Progenitor cell of endocrine pancreas (in vitro differentiated cells): ENCODE measurements at places on chromosomes 1 and 21.

- H3K27me3 ChIP-seq, result no peaks in the 10 kb centered on the region
- H3K4me3 ChIP-seq, result no peak overlapping the region
- no peaks in the 10 kb centered on the region for H3K36me3 ChIP-seq
- H3K4me1 ChIP-seq, result no peaks in the 10 kb centered on the region
- no peak for DNase-seq
Observed at GRCh38 chr1:215375381-215375780, 191.7 kb upstream of the KCTD3 start.

- H3K4me1 ChIP-seq, result peaks cover 20% of the 10 kb centered on the region
- no peaks in the 10 kb centered on the region for H3K27me3 ChIP-seq
- no peaks in the 10 kb centered on the region for H3K36me3 ChIP-seq
- H3K27ac ChIP-seq, result no peak overlapping the region
- peak overlapping the region; percentile 84 for H3K4me3 ChIP-seq
Observed at GRCh38 chr1:205633421-205633976, 1.7 kb upstream of the ELK4 start.

GRCh38 chr1:89098857-89099256, 27.1 kb downstream of the GBP2 start:
- H3K36me3 ChIP-seq, result peaks cover 3% of the 10 kb centered on the region
- H3K4me1 ChIP-seq, result no peaks in the 10 kb centered on the region
- no peak overlapping the region for H3K27ac ChIP-seq
- H3K4me3 ChIP-seq, result no peak overlapping the region
- no peaks in the 10 kb centered on the region for H3K27me3 ChIP-seq
- DNase-seq, result no peak

DNA sequence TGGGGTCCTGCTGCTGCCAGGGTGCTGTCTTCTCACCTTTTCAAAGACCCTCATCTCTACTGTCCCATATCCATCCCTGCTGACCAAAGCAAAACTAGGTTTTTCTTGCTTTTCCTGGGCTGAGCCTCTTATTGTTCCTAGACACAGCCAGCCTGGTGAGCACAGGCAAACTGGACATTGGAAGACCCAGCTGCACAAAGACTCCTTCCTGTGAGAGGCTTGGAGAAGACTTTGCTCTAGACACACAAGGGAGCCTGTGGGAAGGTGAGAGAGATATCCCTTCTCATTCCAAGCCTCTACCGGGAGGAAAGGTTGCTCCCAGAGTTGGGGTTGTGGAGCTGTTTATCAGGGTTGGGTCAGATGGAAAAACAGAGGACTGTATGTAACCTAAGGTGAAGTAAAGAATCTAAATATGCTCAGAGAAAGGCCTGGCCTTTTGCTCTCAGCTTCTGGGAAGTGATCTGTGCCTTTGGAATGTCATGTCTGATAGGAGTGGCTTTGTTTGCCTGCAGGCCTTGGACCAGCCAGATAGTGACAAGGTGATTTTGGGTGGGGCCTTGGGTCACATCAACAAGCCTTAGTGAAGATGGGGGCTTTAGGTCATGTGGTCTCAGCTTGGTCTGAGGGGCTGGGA, 87.6 kb upstream of the RUNX1 start:
- no peak for DNase-seq
- H3K27me3 ChIP-seq, result no peaks in the 10 kb centered on the region
- peaks cover 24% of the 10 kb centered on the region for H3K4me1 ChIP-seq
- H3K27ac ChIP-seq, result peak overlapping the region; percentile 93
- H3K36me3 ChIP-seq, result no peaks in the 10 kb centered on the region

GRCh38 chr1:196466654-196467053, 141.6 kb downstream of the KCNT2 start:
- no peak for DNase-seq
- H3K4me3 ChIP-seq, result no peak overlapping the region
- no peak overlapping the region for H3K27ac ChIP-seq
- peaks cover 8% of the 10 kb centered on the region for H3K36me3 ChIP-seq
- peaks cover 1% of the 10 kb centered on the region for H3K4me1 ChIP-seq

- no peak overlapping the region for H3K27ac ChIP-seq
- no peaks in the 10 kb centered on the region for H3K27me3 ChIP-seq
- DNase-seq, result no peak
- no peaks in the 10 kb centered on the region for H3K4me1 ChIP-seq
- H3K4me3 ChIP-seq, result no peak overlapping the region
Observed at GRCh38 chr1:61892977-61893376, 150.7 kb downstream of the PATJ start.

GRCh38 chr21:38388203-38388602, 110.1 kb downstream of the ERG start:
- H3K27ac ChIP-seq, result no peak overlapping the region
- no peak for DNase-seq
- H3K4me3 ChIP-seq, result no peak overlapping the region

DNA sequence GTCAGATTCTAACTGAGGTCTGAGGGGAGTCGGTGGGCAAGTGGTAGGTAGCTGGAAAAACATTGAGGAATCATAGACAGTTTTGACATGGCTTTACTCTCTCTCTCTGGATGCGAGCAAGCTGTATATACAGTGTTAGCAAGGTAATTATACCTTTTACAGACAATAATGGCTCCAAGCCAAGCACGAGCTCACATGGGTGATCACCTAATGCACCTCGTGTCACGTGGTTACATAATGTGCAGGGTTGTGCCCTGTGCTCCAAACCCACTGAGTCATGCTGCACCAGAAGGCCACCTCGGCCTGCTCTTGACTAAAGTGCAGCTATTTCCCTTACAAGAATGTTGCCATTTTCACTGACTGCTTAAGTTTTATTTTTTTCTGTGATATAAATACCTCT, 7.6 kb upstream of the CLCA2 start:
- no peak for DNase-seq
- no peak overlapping the region for H3K4me3 ChIP-seq
- H3K27ac ChIP-seq, result no peak overlapping the region
- H3K4me1 ChIP-seq, result peaks cover 6% of the 10 kb centered on the region
